ENCODE measurements at places on chromosomes 5 and 9.

DNA sequence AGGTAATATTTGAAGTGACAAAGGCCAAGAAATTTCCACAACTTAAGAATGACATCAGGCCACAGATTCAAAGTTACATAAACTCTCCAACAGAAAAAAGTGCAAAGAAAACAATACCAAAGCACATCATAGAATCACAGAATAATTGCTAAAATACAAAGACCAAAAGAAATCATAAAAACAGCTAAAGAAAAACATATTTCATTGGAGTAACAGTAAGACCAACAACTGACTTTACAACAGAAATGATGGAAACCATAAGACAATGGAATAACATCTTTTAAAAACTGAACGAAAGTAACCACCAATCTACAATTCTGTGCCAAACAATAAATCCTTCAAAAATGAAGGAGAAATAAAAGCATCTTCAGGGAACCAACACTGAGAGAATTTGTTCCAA is 38.3 kb downstream of the ZDHHC21 start:
- no peak for DNase-seq

- no peak for DNase-seq
Measured at GRCh38 chr5:178376921-178377582, 144.4 kb upstream of the PHYKPL start.

GRCh38 chr5:28301712-28302111 is 1263.3 kb upstream of the CDH9 start:
- DNase-seq = no peak

DNA sequence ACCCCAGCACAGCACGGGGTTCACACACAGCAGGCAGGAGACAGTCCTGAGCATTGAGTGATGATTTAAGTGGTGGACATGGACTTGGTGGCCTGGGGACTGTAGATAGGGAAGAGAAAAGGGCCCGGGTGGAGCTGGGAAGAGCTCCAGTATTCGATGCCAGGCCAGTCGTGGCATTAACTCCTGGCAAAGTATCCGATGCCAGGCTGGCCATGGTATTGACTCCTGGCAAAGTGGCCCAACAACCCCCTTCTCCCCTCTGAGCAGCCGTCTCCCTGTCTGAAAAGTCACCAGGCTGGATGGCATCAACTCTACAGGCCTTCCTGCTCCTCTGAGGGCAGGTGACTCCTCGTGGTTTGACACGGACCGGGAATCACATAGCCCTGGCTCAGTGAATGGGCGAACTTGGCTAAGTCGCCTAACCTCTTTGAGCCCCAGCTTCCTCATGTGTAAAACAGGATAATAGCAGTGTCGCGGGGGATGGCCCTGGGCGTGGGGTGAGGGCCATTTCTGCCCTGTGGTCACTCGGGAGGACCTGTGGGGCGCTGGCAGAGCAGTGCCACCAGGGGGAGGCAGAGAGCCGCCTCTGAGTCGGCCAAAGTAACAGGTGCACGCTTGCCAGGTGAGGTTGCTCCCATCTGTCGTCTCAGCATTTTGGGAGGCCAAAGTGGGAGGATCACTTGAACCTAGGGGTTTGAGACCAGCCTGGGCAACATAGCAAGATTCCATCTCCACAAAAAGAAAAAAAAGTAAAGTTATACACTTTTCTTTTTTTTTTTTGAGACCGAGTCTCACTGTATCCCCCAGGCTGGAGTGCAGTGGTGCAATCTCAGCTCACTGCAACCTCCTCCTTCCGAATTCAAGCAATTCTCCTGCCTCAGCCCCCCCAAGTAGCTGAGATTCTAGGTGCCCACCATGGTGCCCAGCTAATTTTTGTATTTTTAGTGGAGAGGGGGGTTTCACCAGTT is 5.7 kb upstream of the SEC16A start:
- no peak for DNase-seq

DNA sequence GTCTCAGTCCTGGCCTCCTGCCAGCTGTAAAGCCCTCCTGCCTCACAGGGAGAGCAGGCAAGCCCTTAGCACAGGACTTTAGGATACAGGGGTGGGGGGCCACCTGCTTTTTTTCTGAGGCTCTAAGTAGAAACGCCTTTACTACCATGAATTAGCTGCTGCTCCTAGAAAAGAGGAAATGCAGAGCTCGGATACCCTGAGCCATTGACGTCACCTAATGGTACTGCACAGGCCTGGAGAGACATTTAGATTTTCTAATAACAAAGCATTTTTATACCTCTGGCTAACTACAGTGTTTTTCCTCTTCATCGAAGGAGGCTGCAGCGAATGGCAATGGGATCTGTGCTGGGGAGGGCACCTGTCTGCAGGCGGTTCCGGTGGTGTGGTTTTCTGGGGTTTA is 137.0 kb downstream of the WDR41 start:
- no peak for DNase-seq

All from NCI-H510A (cell line).